Activated CD4-positive, CD25-positive, alpha-beta regulatory T cell (primary cell): ENCODE measurements at places on chromosomes 5 and 9.

DNA sequence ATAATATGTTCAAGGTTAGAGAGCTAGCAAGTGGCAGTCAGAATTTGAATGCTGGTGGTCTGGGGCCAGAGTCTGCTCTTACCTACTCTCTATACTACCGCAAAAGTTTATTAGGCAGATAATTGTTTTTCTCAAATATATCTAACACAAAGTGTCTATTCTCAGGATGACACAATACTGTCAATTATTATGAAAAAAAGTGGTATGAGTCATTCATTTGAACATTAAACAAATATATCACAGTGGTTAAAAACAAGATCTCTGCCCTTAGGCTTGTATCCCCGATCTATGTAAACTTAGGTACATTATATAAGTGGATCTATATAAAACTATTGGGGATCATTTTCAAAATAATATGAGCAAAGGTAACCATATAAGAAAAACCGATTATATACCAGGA lies 354.9 kb downstream of the CETN3 start:
- no peak for DNase-seq

DNA sequence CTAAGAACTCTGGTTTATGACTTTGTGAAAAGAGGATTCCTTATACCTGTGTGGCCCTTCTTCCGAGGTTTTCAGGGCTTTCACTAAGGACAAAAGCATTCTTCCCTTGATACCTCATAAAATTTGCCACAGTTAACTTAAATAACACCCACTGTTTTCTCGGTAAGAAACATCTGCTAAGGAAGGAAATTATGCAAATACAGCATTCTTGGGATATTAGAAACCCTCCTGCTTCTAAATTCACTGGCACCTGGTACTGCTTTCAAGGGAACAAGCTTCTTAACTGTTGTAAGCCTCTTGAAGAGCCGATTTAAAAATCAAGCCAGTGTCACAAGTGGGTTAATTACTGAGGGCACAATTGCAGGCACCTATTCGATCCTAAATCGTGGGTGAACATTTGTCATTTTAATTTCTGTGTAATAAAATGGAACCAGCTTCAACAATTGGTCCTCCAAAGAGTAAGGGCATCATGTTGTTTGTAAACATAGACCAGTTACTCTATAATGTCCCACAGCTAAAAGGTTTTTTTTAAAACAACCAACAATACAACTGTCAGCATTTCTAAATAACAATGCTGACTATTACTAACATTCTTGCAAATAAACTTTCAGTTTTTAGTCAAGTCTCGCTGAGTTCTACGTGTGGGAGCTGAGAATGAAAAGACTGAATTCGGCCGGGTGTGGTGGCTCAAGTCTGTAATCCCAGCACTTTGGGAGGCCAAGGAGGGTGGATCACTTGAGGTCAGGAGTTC lies 26.6 kb downstream of the AK3 start:
- no peak for DNase-seq

GRCh38 chr9:12847561-12847960 lies 72.7 kb downstream of the LURAP1L start:
- no peak for DNase-seq

DNA sequence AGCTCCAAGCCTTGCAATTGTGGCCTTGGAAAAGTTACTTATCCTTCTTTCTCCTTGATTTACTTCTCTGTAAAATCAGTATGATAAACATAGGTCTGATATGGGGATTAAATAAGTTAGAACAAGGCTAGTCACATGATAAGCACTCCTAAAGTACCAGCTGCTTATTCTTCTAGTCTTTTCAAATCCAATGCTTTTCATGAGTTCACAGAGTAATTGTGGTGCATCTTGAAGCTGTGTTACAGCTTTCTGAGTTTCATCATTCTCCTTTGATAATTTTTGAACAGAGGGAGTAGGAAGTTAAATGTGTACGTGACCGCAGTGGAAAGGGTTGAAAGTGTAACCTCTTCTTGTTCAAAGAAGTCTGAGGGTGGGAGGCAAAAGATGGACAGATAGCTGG lies 38.8 kb upstream of the CCDC112 start:
- no peak for DNase-seq

DNA sequence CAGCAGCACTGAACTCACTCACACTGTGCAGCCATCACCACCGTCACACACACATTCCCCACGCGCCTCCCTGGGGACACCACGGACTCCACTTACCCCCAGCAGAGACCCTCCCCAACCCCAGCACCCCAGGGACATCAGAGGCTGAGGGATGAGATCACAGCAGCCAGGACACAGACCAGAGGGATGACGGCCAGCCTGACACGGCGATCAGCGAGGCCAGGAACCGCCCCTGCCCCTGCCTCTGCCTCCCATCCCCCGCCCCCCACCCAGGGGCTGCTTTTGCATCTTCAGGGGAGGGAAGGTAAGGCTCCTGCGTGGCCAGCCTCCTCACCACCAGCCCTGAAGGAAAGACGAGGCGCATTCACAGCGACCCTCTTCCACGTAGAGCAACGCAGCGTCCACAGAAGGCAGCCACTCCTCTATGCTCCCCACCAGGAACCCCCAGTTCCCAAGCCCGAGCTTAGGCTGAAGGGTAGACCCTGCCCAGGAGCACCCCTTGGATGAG lies 104.5 kb downstream of the VAV2 start:
- DNase-seq = no peak

DNA sequence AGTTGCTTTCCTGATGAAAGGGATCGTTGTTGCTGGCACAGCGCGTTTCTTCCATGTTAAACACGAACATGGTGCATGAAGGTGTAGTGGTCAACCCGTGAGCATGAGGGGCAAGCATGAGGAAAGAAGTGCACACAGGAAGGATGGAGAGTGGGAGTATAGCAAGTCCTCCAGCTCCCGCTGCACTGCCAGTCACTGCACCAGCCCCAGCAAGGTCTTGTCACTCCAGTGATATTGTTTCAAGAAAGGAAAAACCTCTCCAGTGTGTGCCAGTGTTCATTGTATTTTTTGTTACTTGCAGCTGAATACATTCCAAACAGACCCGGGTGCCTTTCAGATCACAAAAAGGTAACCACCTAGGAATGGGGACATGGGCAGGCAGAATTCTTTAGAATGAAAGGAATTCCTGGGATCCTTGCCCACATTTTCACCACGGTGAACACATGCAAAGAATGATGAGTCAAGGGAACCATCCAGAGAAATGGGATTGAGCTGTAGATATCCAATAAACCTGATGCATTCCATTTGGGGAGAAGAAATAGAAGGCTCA lies 186.3 kb downstream of the AOPEP start:
- no peak for DNase-seq

DNA sequence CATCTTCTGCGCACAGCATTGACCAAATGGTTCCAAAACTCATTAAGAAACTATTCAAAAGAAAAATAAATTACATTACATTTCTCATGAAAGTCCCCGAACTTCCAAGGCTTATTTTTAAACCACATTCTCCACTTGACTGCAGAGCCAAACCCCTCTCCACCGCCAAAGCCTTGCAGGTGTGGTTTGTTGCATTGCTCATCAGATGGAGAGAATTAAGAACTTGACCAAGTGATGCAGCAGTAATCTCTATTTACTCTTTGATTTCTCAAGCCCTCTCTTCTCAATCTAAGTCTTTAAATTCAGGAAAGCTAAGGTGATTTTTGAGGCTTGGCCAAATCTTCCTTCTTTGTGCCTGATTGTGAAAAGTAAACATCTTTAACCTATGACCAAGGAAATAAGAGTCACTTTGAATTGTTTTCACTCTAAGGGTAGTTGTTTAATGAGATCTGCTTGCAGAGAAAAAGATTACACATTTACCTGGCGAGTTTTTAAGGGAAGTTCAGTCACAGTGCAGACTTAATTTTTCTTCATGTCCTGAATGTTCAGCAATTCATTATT lies 290.5 kb upstream of the ITGA1 start:
- DNase-seq = no peak

DNA sequence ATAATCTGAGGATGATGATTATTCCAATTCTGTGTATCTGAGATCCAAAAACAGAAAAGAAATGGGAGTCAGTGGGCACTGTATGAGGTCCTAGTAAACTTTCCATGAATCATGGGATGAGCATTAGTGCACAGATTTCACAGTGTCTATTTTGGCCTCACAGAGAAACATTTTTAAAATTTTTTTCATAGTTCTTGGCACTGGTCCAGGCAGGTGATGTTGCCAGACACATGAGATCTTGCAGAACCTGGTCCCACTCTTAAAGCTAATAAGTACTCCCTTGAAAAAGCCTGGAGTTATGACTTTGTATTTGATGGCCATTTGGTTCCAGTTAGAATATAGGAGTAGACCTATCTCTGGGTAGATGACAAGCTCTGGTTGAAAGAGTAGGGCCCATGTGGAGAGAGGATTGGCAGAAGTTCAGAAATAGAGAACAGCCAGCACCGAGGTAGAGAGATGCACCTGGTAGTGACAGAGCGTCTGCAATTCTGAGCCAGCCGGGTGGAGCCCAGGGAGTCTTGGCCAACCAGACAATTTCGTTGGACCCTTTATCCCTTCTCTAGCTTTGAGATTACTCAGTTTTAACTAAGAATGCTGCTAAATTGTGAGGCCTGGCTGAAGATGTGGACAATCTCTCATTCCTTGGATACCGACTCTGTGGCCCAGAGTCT lies 6.3 kb upstream of the TNFSF15 start:
- no peak for DNase-seq

DNA sequence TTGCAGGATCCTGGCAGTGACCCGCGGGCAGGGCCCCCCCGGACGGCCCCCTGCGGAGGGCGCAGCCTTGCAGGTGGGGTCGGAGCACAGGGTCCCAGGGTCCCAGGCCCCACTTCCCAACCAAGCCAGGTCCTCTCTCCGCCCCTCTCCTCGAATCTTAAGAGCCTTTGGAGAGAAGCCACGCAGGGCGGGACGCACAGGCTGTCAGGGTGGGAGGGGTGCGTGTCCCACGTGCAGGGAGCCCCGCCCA lies 18.4 kb upstream of the EGFL7 start:
- DNase-seq = no peak

- DNase-seq = no peak
Measured at GRCh38 chr5:7251132-7251531, 144.8 kb upstream of the ADCY2 start.

- DNase-seq = no peak
Measured at GRCh38 chr9:14203356-14204056, 110.4 kb downstream of the NFIB start.

GRCh38 chr9:128369024-128369706 lies 2.0 kb upstream of the URM1 start:
- no peak for DNase-seq

DNA sequence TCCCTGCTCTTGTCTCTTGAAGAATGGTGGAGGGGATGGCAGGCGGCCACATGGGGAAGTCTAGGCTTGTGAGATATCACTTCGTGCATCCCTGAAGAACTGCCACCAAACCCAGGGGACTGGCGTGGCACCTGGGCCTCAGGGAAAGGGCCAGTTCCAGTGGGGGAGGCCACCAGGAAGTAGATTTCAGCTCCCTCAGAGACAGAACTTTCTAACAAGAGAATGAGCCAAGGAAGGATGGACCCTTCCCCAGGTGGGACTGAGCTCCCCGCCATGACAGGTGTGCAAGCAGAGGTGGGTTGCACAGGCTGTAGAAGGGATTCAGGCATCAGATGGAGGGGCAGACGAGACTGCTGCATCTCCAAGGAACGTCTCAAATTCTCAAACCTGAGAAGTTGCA lies 193.9 kb downstream of the GABBR2 start:
- DNase-seq = no peak

GRCh38 chr5:172123269-172123692 lies 64.7 kb downstream of the STK10 start:
- no peak for DNase-seq

DNA sequence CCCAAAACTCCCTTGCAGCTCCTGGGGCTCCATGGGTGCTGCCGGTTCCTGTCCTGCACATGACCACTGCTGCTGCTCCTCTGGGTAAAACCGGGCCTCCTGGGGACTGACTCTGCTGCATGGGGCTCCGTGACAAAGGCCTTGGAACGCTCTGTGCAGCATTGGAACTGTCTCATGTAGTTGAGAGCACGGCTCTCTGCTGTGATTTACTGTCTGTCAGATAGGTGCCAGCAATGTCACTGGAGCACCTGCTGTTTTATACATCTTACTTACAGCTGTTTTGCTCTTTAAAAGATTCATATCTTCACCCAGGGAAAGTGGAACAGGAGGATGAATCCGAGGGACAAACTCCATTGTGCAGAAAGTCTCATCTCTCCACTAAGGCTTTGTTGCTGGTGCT lies 138.1 kb downstream of the YIPF5 start:
- DNase-seq = no peak

GRCh38 chr9:82456642-82457041 lies 468.1 kb downstream of the SPATA31D1 start:
- no peak for DNase-seq

DNA sequence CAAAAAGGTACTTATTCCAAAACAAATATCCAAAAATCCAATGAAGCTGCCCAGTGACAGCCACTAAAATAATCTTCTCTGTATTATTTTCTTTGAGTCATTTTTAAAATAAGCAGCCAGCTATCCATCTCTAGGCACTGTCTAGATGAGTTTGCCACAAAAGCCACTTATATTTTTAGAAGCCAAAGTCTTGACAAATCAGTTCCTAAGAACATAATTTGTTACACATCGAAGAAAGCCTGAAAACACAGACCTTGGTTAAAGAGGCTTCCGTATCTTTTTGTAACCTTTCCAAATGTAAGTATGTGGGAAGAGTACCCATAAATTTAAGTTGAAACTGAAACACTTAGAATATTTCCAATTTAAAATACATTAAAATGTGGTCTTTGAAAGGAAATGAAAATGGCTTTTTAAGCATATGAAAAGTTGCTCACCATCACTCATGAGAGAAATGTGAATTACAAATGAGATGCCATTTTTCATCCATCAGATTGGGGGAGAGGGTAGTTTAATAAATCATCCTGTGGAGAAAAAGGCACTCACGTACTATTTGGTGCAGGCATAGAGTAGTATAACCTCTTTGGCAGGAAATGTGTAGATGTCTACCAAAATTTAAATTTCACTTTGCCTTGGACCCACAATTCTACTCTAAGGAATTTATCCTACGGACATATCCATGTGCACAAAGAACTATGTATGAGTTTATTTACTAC lies 180.4 kb downstream of the MLLT3 start:
- DNase-seq = no peak

DNA sequence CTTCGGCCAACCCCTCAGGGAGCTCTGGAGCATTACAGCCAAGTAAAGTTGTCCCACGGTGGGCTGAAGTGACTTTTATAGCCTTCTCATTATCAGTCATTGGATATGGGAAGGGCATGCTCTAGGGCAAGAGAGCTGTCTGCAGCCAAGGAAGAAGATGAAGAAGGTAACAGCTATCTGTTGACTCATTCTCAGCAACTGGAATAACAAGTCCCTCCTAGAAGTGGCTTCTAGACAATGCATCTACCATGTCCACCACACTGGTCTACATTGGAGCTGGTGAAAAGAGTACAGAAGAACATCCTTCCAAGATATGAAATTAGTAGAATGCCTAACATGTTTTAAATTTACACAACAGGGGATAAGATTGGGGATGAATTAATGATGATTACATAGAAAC lies 524.2 kb downstream of the ACTL7B start:
- no peak for DNase-seq

- no peak for DNase-seq
Measured at GRCh38 chr9:113941056-113941455, 64.9 kb downstream of the ZNF618 start.

- no peak for DNase-seq
Measured at GRCh38 chr9:129177443-129177790, 644 bp downstream of the IER5L start.
